ENCODE measurements at places on chromosomes 5 and 9.

DNA sequence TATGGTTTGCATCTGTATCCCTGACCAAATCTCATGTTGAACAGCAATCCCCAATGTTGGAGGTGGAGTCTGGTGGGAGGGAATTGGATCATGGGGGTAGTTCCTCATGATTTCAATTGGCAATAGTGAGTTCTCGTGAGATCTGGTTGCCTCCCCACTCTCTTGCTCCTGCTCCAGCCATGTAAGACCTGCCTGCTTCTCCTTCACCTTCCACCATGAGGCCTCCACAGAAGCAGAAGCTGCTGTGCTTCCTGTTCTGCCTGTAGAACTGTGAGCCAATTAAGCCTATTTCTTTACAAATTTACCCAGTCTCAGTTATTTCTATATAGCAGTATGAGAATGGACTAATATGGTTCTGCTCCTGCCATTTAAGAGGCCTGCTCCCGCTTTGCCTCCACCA is 32.9 kb downstream of the SCAI start:
- no peak for DNase-seq

DNA sequence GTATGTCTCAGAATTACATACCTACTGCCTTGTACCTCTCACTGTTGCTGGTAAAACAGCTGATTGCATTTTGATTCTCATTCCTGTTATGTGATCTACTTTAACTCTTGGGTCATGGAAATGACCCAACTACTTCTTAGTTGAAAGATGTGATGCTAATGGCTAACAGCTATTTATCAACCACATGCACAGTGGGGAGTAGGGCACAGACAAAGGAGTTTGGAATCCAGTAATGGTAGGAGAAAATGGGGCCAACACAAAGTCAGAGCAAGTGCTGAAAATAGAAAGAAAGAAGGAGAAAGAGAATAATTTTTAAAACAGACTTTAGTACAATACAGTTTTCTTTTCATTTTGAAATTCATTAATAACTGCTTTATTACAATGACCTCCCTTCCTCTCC is 241.0 kb downstream of the PTPRD start:
- DNase-seq = no peak

DNA sequence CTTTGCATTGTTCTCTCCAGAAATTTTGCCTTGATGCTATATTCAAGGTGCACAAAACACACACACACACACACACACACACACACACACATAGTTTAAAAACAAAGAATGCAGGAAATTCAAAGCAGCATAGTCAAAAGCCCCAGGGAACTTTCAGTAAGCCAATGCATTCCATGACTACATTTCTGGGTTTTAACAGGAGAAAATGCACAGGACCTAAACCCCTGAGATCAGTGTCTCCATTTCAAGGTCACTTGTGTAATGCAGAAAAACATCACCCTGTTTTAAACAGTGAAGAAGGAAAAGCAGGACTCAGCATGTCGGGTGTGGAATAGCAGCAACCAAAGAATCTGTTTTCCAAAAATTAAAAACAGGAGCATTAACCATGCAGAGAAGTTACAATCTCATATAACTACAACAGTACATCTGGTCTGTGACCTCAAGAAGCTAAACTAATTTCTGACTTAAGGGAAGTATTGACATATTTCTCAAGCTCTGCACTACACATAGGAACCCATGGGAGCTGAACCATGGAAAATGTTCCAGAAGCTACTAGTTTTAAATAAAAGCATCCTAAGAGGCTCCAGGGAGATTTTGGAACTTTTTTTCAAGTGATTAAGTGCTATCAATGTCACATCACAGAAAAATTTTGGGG is 296.7 kb downstream of the HINT1 start:
- no peak for DNase-seq

DNA sequence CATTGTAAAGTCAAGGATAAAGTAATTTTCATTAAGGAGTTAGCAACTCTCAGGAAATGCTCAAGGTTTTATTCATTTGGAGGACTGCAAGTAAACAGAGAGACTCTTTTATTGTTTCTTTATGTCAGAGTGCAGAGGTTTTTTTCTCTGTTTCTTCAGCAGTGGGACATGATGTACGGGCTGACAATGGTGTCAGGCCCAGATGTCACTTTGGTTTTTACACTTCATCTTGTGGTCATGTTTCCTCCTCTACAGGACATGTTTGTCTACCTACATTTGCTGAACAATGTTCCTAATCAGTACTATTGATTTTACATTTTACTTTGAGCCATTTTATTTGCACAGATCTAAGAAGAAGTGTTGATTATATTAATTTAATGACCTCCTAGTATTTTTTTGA is 72.8 kb upstream of the PARP8 start:
- no peak for DNase-seq

GRCh38 chr9:15349892-15350761 is 43.1 kb upstream of the TTC39B start:
- DNase-seq = no peak

DNA sequence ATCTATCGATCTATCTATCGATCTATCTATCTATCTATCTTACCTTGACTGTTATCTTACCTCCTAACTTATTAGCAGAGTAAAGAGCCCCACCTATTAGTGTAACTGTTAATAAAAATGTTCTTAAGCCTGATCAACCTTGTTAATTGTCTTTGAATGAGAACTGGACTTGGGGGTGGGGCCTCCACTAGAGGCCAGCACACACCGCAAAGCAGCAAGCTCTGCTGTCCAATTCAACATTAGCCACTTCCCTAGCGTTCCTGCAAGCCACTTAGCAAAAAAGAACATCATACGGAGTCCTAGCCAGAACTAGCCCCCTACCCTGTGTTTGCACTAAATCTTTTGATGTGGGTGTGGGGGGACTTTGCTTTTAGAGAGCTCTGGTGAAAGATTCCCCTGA is 515.8 kb downstream of the KDM4C start:
- peak; percentile 41 for DNase-seq

- DNase-seq = peak; percentile 78
Observed at GRCh38 chr9:89603767-89604665, 796 bp upstream of the GADD45G start.

GRCh38 chr9:121972501-121972981 is 120.6 kb downstream of the TTLL11 start:
- no peak for DNase-seq
